ENCODE measurements at places on chromosomes 1 and 21. TPM values are rescaled to one million over a fixed set of nuclear protein-coding genes. Genes with fewer than 3 reads are reported as not detected.

DNA sequence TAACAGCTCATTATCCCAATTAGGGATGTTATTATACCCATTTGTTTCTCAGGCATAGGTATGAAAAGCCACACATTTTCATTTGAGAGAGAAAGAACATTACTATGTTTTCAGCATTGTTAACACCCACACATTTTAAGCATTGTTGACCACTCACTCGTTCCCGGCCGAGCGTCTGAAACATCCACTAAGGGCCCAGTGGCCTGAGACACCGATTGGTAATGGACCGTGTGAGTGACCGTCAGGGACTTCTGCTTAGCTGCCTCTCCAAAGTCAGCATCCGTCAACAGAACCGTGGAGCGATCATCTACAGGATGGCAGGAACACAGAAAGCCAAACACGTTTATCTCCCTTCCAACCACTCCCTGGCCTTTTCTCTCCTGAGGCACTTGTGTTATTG, 184.6 kb downstream of the PCP4 start:
- DNase-seq: no peak

The OR2G6 gene
- total RNA-seq: not detected

- DNase-seq: no peak
These were observed 7.9 kb upstream of the C2CD2 start for GRCh38 chr21:41961753-41962152.

GRCh38 chr1:145690587-145691558, 16.3 kb downstream of the PDZK1 start:
- DNase-seq: peak; percentile 18

The DNAH14 gene
- not detected for total RNA-seq

DNA sequence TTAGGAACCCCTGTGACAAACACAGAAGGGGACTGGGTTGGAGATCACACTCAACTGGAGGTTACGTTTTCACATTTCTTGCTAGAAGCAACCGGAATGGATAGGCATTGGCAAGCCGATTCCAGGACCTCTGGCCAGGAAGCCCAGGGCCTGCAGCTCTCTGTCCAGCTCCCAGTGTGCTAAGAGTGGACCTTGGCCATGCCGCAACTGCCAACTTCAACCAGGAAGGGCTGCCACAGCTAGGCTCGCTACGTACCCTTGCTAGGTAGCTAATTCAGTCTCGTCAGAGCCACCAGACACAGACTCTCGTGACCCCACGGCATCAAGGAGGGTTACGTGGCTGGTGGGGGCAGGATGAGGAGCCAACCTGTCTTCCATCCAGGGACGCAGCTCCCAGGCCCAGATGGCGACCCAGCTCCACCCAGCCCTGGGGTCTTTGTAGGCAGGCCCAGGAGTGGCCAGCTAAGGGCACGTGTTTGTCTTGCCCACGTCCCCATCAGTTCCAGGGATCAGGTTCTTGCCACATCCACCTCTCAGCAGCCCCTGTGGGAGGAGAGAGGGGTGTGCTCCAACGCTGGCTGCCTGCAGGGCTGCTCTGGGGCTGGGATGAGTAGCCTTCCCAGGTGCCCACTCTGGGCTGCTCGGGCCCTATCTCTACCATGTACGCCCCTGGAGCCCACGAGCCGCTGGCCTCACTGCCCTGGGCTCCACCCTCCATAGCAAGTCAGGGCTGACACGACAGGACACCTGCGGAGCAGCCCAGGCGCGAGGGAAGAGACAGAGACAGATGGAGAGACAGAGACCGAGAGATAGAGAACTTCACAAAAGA, 39.2 kb downstream of the UBE2G2 start:
- DNase-seq: no peak

The UTS2 gene
- not detected for total RNA-seq

DNA sequence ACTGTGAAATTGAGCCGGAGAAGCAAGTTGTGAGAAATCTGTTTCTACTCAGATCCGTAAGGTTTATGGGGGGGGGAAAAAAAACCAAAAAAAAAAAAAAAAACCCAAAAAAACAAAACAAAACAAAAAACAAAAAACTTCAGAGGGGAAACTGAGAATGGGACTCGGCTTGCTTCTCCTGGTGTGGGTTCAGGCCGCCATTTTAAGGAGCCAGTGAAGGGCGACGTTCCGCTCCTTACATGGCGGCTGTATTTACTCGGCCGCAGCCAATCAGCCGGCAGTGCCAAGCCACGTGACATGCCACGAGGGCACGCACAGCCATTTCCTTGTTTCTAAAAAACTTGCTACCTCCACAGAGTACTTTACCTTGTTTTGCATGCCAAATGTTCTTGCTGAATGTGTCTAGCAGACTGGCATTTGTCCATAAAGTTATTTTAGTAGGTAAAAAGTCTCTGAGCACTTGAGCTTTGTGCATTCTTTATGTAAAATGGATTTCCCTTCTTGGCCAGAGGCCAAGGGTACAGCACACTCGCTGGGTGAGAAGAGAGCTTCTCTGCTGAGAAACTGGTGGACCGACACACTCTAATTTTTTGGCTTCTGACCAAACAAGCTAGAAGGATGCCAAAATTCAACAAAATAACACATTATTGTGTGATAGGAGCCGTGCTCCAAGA, 101.8 kb downstream of the NFIA start:
- DNase-seq: no peak

GRCh38 chr1:183622884-183623785, 12.4 kb downstream of the ARPC5 start:
- peak; percentile 48 for DNase-seq

GRCh38 chr1:64479874-64480273, 9.9 kb downstream of the CACHD1 start:
- no peak for DNase-seq

DNA sequence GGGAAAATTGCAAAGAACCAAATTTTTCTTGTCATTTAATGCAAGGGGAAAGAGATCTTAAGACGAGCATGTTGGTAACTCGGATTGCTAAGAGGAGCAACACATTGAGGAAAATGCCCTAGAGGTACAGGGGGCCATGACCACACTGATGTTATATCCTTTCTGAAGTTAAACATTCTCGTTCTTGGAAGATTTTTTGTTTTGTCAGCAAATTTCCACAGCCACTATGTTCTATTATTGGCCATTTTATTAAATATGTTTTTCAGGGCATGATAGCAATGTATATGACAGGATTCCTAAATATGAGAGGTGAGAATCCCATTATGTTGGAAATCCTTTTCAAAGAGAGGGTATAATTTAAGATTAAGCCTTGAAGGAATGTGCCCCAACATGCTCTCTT, 627.2 kb upstream of the PKN2 start:
- DNase-seq: no peak

- DNase-seq: peak; percentile 83
These were observed 131.4 kb downstream of the HS2ST1 start for GRCh38 chr1:87045761-87046304.

DNA sequence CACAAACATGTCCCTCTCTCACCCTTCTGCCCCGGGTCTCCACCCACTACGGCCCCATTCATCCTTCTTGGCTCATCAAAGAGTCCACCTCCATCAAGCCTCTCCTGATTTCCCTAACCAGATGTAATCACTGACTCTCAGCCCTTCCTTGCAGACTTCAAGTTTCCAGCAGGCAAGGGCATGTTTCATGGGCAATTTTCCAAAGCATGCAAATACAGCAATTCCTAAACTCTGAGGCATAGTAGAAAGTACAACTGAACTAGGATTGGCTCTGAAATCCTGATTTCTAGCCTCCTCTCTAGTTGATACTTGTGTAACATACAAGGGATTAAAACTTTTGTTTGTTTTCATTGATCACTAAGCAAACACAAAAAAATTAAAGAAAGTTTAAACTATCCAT, 109.1 kb upstream of the GADD45A start:
- no peak for DNase-seq

The HRNR gene
- not detected for total RNA-seq

The EFNA1 gene
- total RNA-seq: 0.31 TPM

DNA sequence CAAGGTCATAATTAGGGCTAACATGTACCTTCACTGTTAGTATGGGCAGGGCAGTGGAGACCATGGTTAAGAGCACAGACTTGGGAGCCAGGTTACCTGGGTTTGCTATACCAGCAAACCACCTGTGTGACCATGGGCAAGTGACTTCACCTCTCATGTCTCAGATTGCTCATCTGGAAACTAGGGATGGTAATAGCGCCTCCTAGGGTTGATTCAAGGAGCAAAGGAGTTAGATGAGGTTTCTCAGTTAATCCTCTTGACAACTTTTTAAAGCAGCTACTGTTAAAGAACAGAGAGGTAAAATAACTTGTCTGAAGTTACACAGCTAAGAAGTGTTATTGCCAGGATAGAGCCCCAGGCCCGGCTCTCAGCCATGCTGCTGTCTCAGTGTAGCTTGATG, 790 bp upstream of the MATN1 start:
- DNase-seq: no peak

DNA sequence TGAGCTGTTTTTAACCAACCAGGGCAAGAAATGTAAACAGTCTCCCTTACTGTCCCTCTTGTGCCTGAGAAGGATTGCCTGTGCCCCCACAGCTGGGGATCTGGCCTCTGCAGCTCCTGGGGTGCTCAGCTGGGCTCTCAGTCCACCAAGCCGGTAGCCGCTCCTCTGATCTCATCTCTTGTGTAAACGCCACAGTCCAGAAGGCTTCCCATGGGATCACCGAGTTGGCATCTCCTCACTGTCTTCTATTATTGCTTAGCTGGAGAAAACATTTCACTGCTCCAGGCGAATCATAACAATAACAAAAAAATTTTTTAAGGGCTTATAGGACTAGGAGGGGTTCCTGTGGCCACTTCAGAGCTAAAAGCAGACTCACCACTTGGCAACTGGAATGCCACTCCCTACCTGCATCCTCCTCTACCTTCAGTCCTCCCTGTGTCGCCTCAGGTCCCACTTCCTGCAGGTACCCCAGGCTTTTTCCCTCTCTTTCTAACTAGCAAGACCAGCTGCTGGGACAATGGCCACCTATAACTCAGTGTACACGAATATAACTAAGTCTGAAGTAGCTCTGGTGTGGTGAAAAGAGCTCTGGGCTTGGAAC, 75.8 kb downstream of the ATP1A1 start:
- DNase-seq: no peak

DNA sequence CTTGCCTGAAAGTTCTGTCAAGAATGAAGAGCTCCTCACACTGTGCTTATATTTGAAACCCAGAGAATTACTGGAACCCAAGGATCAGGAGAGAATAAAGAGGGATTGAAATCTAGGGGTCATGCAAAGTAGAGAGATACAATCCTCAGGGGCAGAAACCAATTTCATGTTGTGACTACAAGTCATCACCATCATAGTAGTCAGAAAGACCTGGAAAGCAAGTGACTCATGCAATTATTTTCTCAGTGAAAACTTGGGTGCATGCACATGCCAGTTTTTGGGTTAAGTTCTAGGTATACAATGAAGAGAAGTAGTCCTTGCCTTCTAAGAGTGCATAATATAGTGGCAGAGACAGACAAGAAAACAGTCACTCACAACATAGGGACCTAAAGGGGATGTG, 210.0 kb downstream of the ZC3H11B start:
- no peak for DNase-seq

DNA sequence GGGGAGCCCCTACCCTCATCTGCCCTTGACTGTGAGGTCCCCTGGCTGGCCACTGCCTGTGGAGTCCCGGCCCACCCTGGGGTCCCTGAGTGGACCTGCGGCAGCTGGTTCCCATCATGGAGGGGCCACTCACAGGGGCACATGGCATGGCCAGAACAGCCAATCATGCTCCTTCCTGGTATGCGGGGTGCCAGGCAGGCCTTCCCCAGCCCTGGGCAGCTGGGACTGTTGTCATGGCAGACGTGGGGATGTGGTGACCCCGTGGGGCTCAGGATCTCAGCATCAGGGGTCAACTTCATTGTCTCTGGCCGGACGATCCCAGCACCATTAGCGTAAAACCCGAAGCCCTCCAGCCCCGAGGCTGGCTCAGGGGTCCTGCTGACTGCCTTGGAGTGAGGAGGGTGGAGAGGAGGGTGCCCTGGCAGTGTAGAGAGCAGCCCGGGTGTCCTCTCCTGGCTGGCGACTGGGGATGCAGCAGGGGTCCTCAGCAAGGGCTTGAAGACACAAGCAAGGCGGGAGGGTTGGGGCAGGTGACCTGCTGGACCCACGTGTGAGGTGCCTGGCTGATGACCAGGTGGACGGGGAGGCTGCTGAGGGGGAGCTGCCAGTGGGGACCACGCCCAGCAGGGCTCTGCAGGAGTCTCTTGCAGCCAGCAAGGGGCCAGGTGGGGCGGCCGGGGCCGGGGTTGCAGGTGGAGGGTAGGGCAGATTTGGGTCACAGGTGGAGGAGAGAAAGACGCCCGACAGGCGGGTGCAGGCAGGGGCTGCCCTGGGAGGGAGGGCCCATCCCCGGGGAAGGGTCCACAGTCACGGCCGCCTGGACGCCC, 45.1 kb downstream of the TRIM11 start:
- no peak for DNase-seq

DNA sequence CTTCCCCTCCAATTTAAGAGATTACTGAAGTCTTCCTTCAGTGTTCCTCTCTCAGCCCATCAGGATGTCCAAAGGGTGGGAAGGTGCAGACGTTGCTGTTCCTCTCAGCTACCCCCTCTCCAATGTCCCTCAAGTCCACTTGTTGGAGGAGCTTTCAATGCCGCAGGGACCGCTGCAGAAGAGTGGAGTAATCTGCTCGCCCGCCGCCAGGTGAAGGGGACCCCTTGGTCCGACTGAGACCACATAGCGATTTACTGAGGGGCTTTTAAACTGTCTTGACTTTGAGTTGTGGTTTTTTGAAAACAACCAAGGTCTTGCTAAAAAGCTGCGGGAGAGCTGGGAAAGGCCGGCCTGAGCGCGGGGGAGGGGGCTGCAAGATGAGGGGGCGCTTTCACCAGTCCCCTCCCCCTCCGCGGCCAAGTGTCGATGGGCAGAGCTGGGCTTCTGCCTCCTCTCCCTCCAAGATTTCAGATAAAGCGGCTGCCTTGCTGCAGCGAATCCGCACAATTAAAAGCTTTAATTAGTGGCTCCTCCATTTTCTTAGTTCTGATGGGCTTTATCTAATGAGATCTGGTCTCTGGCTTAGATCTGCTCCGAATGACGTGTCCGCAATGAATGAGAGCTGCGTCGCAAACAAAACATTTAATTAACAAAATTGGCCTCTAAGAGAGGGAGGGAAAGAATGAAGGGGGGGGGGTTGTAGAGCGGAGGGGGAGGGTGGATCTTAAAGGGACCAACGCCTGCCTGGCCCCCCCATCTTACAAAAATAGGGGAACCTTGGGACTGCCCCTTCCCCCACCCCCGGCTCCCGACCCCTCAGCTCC, 5.9 kb downstream of the LMO4 start:
- no peak for DNase-seq

- no peak for DNase-seq
These were observed 14.7 kb upstream of the HAO2 start for GRCh38 chr1:119353836-119354235.

The JAM2 gene
- 1.4 TPM for total RNA-seq

DNA sequence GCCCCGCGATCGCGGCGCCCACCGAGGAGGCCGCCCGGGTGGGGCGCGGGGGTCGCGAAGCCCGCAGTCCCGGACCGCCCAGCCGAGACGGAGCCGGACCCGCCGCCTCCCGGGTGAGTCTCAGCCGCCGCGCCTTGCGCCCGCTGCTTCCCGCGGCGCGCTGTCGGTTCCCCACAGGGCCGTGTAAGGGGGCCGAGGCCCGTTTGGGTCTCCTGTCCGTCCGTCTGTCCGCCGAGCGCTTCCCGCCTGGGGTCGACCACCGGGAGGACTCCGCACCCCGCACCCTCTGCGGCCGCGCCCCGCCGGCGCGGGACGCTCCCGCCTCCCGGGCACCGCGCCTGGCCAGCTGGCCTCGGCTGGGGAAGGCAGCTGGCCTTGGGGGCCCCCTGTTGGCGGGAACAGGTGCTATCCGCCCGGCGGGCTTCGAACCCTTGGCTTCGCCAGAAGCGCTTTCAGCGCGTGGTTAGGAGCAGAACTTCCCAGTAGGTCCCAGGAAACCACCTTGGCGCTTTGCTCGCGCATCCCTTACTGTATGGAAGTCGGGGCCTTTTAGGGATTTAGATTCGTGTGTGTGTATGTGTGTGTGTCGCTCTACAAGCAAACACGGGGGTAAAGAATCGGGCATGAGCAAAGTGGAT, 414 bp downstream of the TMEM51 start:
- no peak for DNase-seq
